ENCODE measurements at places on chromosomes 3 and 15. TPM values are rescaled to one million over a fixed set of nuclear protein-coding genes. Genes with fewer than 3 reads are reported as not detected.

DNA sequence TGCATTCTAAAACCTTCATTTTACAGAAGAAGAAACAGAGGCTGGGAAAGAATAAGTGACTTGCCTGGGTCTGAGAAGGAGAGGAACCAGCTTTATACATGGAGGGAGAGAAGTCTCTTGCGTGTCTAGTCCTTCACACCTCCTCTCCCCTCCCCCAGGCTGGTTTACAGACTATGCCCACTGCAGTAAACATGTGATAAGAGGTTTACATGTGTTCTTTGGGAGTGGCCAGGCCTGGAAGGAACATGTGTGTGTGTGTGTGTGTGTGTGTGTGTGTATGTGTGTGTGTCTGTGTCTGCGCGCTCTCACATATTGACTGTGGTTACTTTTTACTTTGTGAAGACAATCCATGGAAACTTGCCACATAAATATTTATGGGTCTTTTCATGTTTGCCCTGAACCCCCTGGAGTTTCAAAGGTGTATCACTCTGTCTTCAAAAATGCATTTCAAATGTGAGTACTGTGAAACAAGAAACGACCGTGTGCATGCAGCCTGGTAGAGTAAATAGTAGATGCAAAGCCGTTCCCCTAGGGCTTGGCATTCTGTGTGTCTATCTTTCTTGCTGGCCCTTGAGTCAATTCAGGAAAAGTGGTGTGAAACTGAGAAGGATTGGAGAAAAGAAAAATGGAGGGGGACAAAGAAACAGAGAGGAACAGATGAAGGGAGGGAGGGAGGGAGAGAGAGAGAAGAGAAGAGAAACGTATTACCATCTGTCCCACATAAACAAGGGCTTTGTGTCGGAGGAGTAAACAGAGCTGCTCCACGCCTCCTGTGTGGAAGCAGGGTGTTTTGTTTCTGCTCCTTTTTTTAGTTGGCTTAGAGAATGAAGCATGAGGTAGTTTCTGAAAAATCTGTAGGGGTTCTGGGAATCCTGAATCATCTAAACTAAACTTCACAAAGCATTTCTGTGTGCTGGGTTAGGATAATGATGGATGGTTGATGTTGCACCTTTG is 51.7 kb downstream of the CLDN11 start:
- H3K27me3 ChIP-seq = peaks cover 19% of the 10 kb centered on the region
- no peak overlapping the region for H3K4me3 ChIP-seq
- DNase-seq = no peak
- no peak overlapping the region for H3K27ac ChIP-seq
- H3K4me1 ChIP-seq = no peaks in the 10 kb centered on the region

- H3K27me3 ChIP-seq = no peaks in the 10 kb centered on the region
- H3K27ac ChIP-seq = peak overlapping the region; percentile 90
- no peak for DNase-seq
- peak overlapping the region; percentile 76 for H3K4me3 ChIP-seq
- H3K4me1 ChIP-seq = peaks cover 37% of the 10 kb centered on the region
- peaks cover 16% of the 10 kb centered on the region for H3K36me3 ChIP-seq
Observed at GRCh38 chr3:152266221-152266995, 2.3 kb upstream of the MBNL1 start.

DNA sequence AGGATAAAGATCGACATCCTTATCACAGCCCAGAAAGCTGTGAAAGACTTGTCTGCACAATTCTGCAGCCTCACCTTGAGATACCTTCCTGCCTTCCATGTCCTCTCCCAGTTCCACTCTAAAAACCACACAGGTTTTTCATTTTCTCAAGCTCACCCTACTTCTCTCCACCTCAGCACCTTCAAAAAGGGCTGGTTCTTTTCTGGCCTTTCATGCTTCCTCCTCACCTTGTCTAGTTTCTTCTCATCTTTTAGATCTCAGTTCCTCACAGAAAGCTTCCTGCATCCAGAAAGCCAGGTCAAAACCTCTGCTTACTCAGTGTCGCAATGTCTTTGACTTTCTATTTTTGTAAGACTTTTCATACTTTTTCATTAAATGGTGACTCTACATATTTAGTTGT is 140.2 kb upstream of the STT3B start:
- no peak overlapping the region for H3K27ac ChIP-seq
- DNase-seq = no peak

DNA sequence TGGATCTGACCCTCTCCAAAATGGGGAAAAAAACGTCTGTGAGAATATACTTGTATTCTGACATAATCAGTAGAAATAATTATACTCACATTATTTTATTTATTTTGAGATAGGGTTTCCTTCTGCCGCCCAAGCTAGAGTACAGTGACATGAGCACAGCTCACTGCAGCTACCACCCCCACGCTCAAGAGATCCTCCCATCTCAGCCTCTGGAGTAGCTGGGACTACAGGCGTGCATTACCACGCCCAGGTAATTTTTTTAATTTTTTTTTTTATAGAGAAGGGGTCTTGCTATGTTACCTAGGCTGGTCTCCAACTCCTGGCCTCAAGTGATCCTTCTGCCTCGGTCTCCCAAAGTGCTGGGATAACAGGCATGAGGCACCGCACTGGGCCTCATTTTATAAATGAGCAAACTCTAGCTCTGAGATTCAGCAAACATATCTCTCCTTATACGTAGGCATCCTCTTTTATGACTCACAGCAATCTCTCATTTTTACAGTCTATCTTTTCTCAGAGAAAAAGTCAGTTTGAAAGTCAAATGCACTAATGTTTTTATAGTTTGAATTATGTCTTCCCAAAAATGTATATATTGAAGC is 989 bp upstream of the VGLL3 start:
- H3K36me3 ChIP-seq = no peaks in the 10 kb centered on the region
- H3K4me3 ChIP-seq = no peak overlapping the region
- no peak overlapping the region for H3K27ac ChIP-seq
- no peak for DNase-seq

GRCh38 chr15:99732751-99733267 is 428 bp downstream of the LYSMD4 start:
- peak overlapping the region; percentile 78 for H3K4me3 ChIP-seq
- peaks cover 4% of the 10 kb centered on the region for H3K36me3 ChIP-seq
- no peaks in the 10 kb centered on the region for H3K27me3 ChIP-seq
- DNase-seq = peak; percentile 64
- peaks cover 10% of the 10 kb centered on the region for H3K4me1 ChIP-seq

DNA sequence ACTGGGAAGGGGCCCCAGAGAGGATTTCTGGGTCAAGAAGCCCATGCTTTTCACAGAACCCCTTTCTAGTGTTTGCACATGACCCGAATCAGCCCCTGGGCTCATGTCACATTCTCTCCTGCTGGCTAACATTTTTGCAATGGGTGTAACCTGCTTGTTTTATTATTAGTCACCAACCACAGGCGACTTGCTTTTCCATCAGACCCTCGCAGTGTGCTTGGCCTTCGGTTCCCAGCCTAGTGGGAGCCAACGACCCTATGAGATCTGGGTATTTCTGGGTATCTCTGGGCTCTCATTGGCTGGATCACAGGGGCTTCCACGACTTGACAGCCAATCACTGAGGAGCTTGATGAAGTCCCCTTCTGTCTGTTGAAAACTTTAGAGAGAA is 11.0 kb upstream of the FBLN2 start:
- H3K36me3 ChIP-seq = no peaks in the 10 kb centered on the region
- no peak overlapping the region for H3K4me3 ChIP-seq
- no peak for DNase-seq
- H3K4me1 ChIP-seq = peaks cover 7% of the 10 kb centered on the region
- H3K27ac ChIP-seq = no peak overlapping the region
- H3K27me3 ChIP-seq = peaks cover 14% of the 10 kb centered on the region

GRCh38 chr3:117628823-117629291 is 919.3 kb downstream of the TUSC7 start:
- no peaks in the 10 kb centered on the region for H3K36me3 ChIP-seq
- H3K27ac ChIP-seq = no peak overlapping the region
- no peaks in the 10 kb centered on the region for H3K27me3 ChIP-seq
- no peaks in the 10 kb centered on the region for H3K4me1 ChIP-seq
- no peak for DNase-seq

DNA sequence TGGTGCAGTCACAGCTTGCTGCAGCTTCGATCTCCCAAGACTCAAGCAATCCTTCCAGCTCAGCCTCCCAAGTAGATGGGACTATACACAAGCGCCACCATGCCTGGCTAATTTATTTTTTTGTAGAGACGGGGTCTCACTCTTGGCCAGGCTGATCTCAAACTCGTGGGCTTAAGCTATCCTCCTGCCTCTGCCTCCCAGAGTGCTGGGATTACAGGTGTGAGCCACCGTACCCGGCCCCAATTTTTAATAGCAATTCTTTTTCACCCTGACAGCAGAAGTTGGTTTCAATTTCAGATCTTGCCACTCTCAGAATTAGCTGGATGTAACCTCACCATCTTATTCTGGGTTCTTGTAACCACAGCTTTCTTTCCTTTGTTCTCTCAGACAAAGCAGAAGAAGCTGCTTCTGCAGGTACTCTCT is 64.8 kb downstream of the TRIM71 start:
- H3K4me1 ChIP-seq = peaks cover 12% of the 10 kb centered on the region
- H3K27ac ChIP-seq = no peak overlapping the region
- H3K4me3 ChIP-seq = no peak overlapping the region
- no peaks in the 10 kb centered on the region for H3K36me3 ChIP-seq
- peaks cover 24% of the 10 kb centered on the region for H3K27me3 ChIP-seq

DNA sequence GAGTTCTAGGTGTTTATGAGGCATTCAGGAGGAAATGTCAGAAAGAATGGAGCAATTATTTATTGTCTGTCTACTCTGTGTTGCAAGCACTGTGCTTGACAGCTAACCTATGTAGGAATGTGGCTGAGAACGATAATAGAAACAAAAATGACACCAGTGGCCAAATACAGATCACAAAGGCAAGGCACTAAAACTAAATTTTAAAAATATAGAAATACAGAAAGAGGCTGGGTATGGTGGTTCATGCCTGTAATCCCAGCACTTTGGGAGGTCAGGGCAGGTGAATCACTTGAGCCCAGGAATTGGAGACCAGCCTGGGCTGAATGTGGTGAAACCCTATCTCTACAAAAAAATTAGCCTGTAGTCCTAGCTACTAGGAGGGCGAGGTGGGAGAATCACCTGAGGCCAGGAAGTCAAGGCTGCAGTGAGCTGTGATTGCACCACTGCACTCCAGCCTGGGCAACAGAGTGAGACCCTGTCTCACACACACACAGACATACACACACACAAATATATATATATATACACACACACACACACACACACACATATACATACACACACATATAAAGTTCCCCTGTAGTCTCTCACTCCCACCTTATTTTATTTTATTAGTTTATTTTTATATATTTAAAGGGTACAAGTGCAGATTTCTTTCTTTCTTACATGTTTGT is 6.0 kb downstream of the PRKCI start:
- no peaks in the 10 kb centered on the region for H3K36me3 ChIP-seq
- H3K27ac ChIP-seq = no peak overlapping the region
- no peak for DNase-seq

DNA sequence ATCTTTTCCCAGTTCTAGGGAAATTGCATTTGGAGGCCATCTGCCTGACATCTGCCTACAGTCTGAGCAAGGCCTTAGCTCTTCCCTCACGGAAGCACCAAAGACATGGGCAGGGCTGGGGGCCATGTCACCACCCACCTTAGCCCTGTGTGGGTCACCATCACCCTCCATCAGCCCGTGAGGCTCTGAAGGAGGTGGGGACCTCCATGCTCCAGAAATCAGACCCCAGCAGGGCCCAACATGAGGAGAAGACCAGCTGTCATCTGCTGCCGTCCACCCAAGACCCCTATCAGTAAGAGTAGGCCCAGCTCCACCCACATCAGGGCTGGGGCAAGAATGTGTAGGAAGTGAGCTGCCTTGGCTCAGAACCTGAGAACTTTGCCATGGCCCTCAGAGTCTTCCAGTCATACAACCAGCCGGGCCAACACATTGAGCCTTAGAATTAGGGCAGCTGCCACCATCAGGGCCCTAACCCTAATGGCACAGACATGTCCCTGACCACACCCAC is 1.9 kb downstream of the TMIE start:
- no peak for DNase-seq
- H3K27me3 ChIP-seq = peaks cover 10% of the 10 kb centered on the region
- no peaks in the 10 kb centered on the region for H3K36me3 ChIP-seq
- no peak overlapping the region for H3K27ac ChIP-seq
- H3K4me3 ChIP-seq = no peak overlapping the region
- H3K4me1 ChIP-seq = no peaks in the 10 kb centered on the region

- H3K27ac ChIP-seq = no peak overlapping the region
- no peaks in the 10 kb centered on the region for H3K36me3 ChIP-seq
- H3K4me1 ChIP-seq = peaks cover 41% of the 10 kb centered on the region
- H3K4me3 ChIP-seq = peak overlapping the region; percentile 5
- no peak for DNase-seq
Observed at GRCh38 chr3:23859012-23859743, 53.4 kb downstream of the UBE2E1 start.

- no peaks in the 10 kb centered on the region for H3K4me1 ChIP-seq
- no peak for DNase-seq
- no peak overlapping the region for H3K27ac ChIP-seq
- H3K36me3 ChIP-seq = no peaks in the 10 kb centered on the region
- H3K4me3 ChIP-seq = no peak overlapping the region
Observed at GRCh38 chr15:23648920-23649515, 1.4 kb upstream of the MAGEL2 start.

DNA sequence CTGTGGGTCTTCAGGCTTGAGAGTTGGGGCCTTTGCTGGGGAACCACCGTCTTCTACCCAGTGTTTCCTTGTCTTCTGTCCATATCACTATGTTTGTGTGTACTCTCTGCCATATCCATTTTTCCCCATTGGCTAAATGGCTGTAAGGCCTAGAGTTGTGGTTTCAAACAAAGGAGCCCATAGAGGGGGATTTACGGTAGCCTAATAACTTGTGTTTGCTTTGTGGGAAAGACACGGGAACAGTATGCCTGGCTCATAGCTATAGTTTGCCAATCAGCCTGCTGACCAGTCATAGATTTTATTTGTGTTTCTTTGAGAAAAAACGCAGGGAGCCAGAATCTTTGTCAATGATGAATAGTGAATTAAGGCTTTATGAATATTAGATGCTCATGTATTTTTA is 554.8 kb downstream of the NAALADL2 start:
- H3K27me3 ChIP-seq = no peaks in the 10 kb centered on the region
- no peak for DNase-seq
- H3K4me3 ChIP-seq = no peak overlapping the region
- H3K36me3 ChIP-seq = peaks cover 5% of the 10 kb centered on the region
- no peaks in the 10 kb centered on the region for H3K4me1 ChIP-seq
- H3K27ac ChIP-seq = no peak overlapping the region

DNA sequence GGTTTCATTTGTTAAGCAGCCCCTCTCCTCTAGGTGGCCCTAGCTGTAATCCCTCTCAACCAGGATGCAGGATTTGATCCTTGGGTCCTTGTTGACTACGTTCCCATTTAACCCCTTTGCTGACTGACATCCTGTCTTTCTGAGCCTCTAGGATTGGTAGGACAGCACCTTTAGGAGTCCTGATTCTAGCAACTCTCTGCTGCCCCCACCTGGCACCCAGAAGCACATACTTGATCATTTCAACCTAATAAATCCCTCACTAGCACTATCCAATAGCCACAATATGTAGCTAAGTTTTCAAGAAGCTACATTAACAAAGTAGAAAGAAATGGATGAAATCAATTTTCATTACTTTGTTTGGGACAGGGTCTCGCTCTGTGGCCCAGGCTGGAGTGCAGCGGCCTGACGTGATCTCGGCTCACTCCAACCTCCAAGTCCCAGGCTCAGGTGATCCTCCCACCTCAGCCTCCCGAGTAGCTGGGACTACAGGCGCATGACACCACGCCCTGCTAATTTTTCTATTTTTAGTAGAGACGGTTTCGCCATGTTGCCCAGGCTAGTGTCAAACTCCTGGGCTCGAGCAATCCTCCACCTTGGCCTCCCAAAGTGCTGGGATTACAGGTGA is 28.3 kb downstream of the RSL24D1 start:
- DNase-seq = peak; percentile 64
- H3K27ac ChIP-seq = no peak overlapping the region
- H3K4me1 ChIP-seq = no peaks in the 10 kb centered on the region
- H3K27me3 ChIP-seq = no peaks in the 10 kb centered on the region
- no peaks in the 10 kb centered on the region for H3K36me3 ChIP-seq
- no peak overlapping the region for H3K4me3 ChIP-seq

Gene LCMT2
- 11.8 TPM for total RNA-seq

Gene CELF6
- 0.92 TPM for total RNA-seq
